Regular cardiac myocyte (primary cell): ENCODE measurements at places on chromosomes 3 and 15. TPM values are rescaled to one million over a fixed set of nuclear protein-coding genes. Genes with fewer than 3 reads are reported as not detected.

The KBTBD12 gene
- total RNA-seq = not detected in 2 replicates

The C2CD4B gene
- total RNA-seq = 0.19 and 0.28 TPM in 2 replicates

The PLA1A gene
- not detected in 2 replicates for total RNA-seq

The MFGE8 gene
- 51.6 and 198 TPM in 2 replicates for total RNA-seq

The ECE2 gene
- not detected in 2 replicates for total RNA-seq

The CADM2 gene
- total RNA-seq = 0.85 TPM in 1 of 2 replicates, not detected in the other

The BCHE gene
- total RNA-seq = 1.2 and 3.4 TPM in 2 replicates

The ISLR gene
- 18.8 and 23.4 TPM in 2 replicates for total RNA-seq

The TMEM45A gene
- total RNA-seq = 74.8 and 166 TPM in 2 replicates

The GOLGA8Q gene
- total RNA-seq = 0.58 and 1.4 TPM in 2 replicates

The NTRK3 gene
- 0.19 and 3.1 TPM in 2 replicates for total RNA-seq

The GATA2 gene
- 0.85 and 3.6 TPM in 2 replicates for total RNA-seq

The KLHL40 gene
- not detected in 2 replicates for total RNA-seq

The NR2E3 gene
- total RNA-seq = 0.38 TPM in 1 of 2 replicates, not detected in the other

The SH3GL3 gene
- not detected in 2 replicates for total RNA-seq

The CFAP20DC gene
- 2.0 and 4.4 TPM in 2 replicates for total RNA-seq

The HES1 gene
- total RNA-seq = 2.8 and 6.9 TPM in 2 replicates

The GP5 gene
- total RNA-seq = 0.19 and 1.1 TPM in 2 replicates

The STRIT1 gene
- not detected in 2 replicates for total RNA-seq

The TMCO5A gene
- not detected in 2 replicates for total RNA-seq

The TRAT1 gene
- not detected in 2 replicates for total RNA-seq

The CAMK1 gene
- total RNA-seq = 34.4 and 49.1 TPM in 2 replicates

The GPR176 gene
- 136 and 250 TPM in 2 replicates for total RNA-seq

The PAQR9 gene
- 0.19 and 0.28 TPM in 2 replicates for total RNA-seq

The EXD1 gene
- under 0.01 TPM in 1 of 2 replicates, not detected in the other for total RNA-seq

The PDZRN3 gene
- 24.9 and 32.7 TPM in 2 replicates for total RNA-seq

The ATP13A5 gene
- not detected in 2 replicates for total RNA-seq

The WDR49 gene
- under 0.01 TPM in 1 of 2 replicates, not detected in the other for total RNA-seq

The CCDC80 gene
- total RNA-seq = 526 and 1,085 TPM in 2 replicates

The MESP2 gene
- total RNA-seq = 0.56 and 0.77 TPM in 2 replicates

The SERPINI2 gene
- total RNA-seq = not detected in 2 replicates

The IGSF10 gene
- total RNA-seq = under 0.01 and 0.19 TPM in 2 replicates

The GOLGA8K gene
- 0.28 TPM in 1 of 2 replicates, not detected in the other for total RNA-seq

The TTC21A gene
- 0.58 and 2.8 TPM in 2 replicates for total RNA-seq

The RTP3 gene
- not detected in 2 replicates for total RNA-seq

The DUOX2 gene
- under 0.01 TPM in 1 of 2 replicates, not detected in the other for total RNA-seq

The OCA2 gene
- not detected in 2 replicates for total RNA-seq

The BFSP2 gene
- not detected in 2 replicates for total RNA-seq

The TMEM158 gene
- total RNA-seq = 27.2 and 40.3 TPM in 2 replicates

The CFAP44 gene
- total RNA-seq = 1.2 and 35.8 TPM in 2 replicates

The GOLGA8T gene
- 0.28 TPM in 1 of 2 replicates, not detected in the other for total RNA-seq

The TGFBR2 gene
- total RNA-seq = 113 and 252 TPM in 2 replicates

The FETUB gene
- total RNA-seq = not detected in 2 replicates

The PPP4R2 gene
- 81.3 and 123 TPM in 2 replicates for total RNA-seq

The P2RY13 gene
- total RNA-seq = not detected in 2 replicates

The LTF gene
- total RNA-seq = 0.38 and 2.0 TPM in 2 replicates
